ENCODE measurements at places on chromosomes 2 and 18. TPM values are rescaled to one million over a fixed set of nuclear protein-coding genes. Genes with fewer than 3 reads are reported as not detected.

GRCh38 chr18:77833807-77834206 is 584.2 kb downstream of the GALR1 start:
- no peak overlapping the region for H3K4me3 ChIP-seq
- no peaks in the 10 kb centered on the region for H3K36me3 ChIP-seq
- DNase-seq: no peak
- no peaks in the 10 kb centered on the region for H3K27me3 ChIP-seq
- H3K27ac ChIP-seq: no peak overlapping the region

DNA sequence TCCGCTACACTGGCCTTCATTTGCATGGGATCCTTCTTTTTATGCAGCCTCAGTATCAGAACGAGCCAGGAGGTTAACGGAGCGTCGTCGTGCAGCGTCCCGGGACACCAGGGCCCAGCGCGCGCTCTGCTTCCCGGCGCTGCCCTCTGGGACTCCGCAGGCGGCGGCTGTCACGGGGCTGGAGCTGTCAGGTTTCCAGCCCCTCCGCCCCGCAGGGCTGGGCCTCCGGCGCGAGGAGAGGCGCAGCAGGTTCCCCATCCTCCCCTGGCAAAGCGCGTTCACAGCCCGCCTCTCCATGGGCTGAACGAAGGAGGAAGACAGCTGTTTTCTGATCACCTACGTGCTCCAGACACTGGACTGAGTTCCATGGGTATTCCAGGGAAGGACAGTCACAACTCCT is 12.5 kb upstream of the PAX8 start:
- peak; percentile 53 for DNase-seq
- no peaks in the 10 kb centered on the region for H3K4me1 ChIP-seq
- H3K27me3 ChIP-seq: peaks cover 65% of the 10 kb centered on the region
- H3K36me3 ChIP-seq: no peaks in the 10 kb centered on the region

The SULT1C2 gene
- total RNA-seq: 0.69 TPM

The CPO gene
- total RNA-seq: not detected

DNA sequence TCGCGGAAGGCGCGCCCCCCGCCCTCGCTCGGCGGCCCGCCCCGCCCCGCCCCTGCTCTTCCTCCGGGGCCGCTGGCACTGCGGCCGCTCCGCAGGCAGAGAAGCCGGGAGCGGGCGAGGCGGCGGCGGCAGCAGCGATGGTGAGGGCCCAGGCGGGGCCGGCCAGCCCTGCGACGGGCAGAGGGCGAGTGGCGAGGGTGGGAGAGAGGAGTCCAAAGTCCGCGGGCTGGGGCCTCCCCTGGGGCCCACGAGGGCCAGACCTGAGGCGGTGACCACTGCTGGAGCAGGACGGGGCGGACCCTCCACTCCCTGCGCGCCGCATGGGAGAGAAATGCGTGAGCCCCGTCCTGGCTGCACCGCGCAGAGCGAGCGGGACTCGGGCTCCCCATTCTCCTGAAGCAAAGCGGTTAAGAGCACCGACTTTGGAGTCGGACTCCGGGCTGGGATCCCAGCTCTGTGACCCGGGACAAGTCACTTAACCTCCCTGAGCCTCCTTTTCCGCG is at the start of gene VAMP5:
Gene VAMP5 (plus strand): TSS at position 78 of the 503 bp plus-strand sequence. CDS start 60 bp downstream, at position 138.
- DNase-seq: peak; percentile 55
- H3K27ac ChIP-seq: no peak within 1 kb of the TSS
- peaks cover 13% of the 10 kb centered on the region for H3K4me1 ChIP-seq
- no peaks in the 10 kb centered on the region for H3K36me3 ChIP-seq
- H3K4me3 ChIP-seq: peak within 1 kb of the TSS; percentile 65

DNA sequence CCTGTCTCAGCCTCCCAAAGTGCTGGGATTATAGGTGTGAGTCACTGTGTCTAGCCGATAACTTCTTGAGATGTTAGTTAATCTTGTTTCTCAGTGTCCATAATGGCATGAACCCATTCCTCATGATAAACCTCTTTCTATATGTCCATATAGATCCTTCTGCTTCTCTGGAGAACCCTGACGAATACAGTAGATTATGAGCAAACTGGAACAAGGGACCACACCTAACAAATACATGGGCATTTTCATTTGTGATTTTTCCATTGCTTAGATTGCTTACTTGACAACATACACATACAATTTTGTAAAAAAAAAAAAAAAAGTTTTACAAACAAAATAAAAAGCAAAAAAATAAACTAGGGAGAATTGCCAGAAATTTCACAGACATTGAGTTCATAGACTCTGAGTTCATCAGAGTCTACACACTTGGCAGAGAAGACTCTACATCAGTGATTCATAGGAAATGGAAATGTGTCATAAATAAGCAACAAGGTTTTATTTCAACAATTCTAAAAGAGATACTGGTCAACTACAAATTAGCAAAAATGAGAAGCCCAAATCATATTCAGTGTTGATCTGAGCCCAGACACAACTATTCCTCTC is 96.7 kb downstream of the GALR1 start:
- H3K27me3 ChIP-seq: no peaks in the 10 kb centered on the region
- H3K27ac ChIP-seq: no peak overlapping the region
- no peaks in the 10 kb centered on the region for H3K4me1 ChIP-seq
- no peak for DNase-seq

- no peak for DNase-seq
- no peak overlapping the region for H3K4me3 ChIP-seq
- no peaks in the 10 kb centered on the region for H3K36me3 ChIP-seq
- H3K27me3 ChIP-seq: no peaks in the 10 kb centered on the region
- no peak overlapping the region for H3K27ac ChIP-seq
Measured at GRCh38 chr18:68803356-68803755, 5.5 kb downstream of the CCDC102B start.

DNA sequence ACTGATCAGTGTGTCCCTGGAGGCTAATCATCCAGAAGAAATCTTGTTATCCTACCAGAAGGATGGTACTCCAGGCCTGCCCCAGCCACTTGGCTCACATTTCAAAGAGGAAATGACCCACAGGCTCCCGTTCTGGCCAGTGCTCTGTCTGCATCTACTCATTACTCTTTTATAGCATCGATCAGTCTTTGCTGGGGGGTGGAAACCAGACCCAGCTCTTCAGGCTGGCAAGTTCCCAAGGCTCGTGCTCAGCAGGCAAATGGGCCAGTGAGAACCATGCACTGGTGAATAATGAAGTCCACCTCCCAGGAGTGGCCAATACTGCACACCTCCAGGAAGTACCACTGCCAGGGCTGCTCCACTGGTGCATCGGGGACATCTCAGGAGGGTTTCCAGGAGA is 38.8 kb downstream of the DNER start:
- no peaks in the 10 kb centered on the region for H3K27me3 ChIP-seq
- no peak overlapping the region for H3K27ac ChIP-seq
- no peaks in the 10 kb centered on the region for H3K4me1 ChIP-seq
- no peaks in the 10 kb centered on the region for H3K36me3 ChIP-seq
- no peak overlapping the region for H3K4me3 ChIP-seq

- no peak overlapping the region for H3K27ac ChIP-seq
- no peak for DNase-seq
- H3K27me3 ChIP-seq: no peaks in the 10 kb centered on the region
- H3K4me1 ChIP-seq: no peaks in the 10 kb centered on the region
Measured at GRCh38 chr2:28219758-28220368, 172.8 kb upstream of the FOSL2 start.

The LYG1 gene
- total RNA-seq: not detected

DNA sequence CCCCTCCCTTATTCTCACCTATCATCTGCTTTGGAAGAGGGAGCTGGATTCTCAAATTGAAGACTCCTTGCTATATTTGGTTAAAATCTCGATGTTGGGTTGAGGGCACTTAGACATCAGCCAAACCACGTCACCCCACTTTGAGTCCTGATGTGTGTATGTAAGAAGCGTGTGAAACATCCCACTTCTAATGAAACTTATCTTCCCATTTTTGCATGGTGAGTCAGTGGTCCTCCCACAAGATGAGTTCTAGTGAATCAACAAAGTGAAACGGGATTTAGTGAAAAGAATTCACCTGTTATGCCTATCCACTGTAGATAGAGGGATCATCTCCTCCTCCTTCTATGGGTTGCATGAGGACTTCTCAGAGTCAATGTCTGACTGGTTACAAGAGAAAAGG is 51.4 kb upstream of the SPRED2 start:
- DNase-seq: no peak
- no peak overlapping the region for H3K27ac ChIP-seq
- H3K4me1 ChIP-seq: no peaks in the 10 kb centered on the region
- H3K27me3 ChIP-seq: no peaks in the 10 kb centered on the region
- no peaks in the 10 kb centered on the region for H3K36me3 ChIP-seq
- H3K4me3 ChIP-seq: no peak overlapping the region

GRCh38 chr2:25521665-25522387 is 151.6 kb downstream of the DTNB start:
- H3K4me3 ChIP-seq: no peak overlapping the region
- no peaks in the 10 kb centered on the region for H3K4me1 ChIP-seq
- no peak overlapping the region for H3K27ac ChIP-seq
- DNase-seq: peak; percentile 72

DNA sequence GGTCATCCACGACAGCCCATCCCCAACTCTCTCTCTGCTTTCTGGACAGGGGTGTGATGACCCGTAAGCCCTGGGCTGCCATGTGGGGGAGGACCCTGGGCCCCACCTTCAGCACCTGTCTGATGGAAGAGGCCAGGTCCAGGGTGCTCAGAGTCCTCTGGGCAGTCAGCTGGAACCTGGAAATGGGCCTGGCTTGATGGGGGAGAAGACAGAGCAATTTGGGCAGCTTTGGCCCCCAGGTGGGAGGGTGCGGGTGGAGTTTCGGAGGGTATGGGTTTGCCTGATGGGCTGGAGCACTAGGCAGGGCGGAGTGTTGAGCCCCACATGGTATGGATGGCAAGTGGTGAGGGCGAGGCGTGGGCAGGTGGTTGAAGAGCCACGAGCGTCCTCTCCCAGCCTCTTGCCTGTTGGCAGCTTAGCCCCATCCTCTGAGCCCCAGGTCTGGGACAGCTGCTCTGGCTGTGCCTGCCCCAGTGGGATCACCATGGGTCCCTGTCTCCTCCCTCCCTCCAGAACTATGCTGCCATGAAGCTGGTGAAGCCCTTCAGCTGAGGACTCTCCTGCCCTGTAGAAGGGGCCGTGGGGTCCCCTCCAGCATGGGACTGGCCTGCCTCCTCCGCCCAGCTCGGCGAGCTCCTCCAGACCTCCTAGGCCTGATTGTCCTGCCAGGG is 232.7 kb downstream of the DYSF start:
- H3K4me3 ChIP-seq: no peak overlapping the region
- H3K36me3 ChIP-seq: no peaks in the 10 kb centered on the region
- no peaks in the 10 kb centered on the region for H3K27me3 ChIP-seq
- no peaks in the 10 kb centered on the region for H3K4me1 ChIP-seq
- DNase-seq: no peak
- H3K27ac ChIP-seq: no peak overlapping the region

The TSGA10 gene
- total RNA-seq: 9.9 TPM
